ENCODE measurements at places on chromosomes 7 and 10.

DNA sequence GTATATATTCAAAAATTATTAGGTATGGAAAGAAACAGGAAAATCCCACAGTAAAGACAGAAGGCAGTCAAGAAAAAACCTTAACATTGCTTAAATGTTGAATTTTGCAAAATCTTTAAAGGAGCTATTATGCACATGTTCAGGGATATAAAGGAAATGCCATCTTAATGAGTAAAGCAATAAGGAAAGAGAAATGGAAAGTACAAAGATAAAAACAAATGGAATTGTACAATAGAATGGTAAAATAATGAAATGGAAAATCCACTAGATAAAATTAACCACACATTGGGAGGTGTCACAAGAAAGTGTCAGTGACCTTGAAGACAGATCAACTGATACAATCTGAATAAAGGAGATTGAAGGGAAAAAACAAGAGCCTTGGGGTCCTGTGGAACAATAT lies 82.0 kb downstream of the KIF20B start:
- no peak for DNase-seq

- peak; percentile 80 for DNase-seq
These were observed 285.6 kb downstream of the HGF start for GRCh38 chr7:81484261-81484660.

DNA sequence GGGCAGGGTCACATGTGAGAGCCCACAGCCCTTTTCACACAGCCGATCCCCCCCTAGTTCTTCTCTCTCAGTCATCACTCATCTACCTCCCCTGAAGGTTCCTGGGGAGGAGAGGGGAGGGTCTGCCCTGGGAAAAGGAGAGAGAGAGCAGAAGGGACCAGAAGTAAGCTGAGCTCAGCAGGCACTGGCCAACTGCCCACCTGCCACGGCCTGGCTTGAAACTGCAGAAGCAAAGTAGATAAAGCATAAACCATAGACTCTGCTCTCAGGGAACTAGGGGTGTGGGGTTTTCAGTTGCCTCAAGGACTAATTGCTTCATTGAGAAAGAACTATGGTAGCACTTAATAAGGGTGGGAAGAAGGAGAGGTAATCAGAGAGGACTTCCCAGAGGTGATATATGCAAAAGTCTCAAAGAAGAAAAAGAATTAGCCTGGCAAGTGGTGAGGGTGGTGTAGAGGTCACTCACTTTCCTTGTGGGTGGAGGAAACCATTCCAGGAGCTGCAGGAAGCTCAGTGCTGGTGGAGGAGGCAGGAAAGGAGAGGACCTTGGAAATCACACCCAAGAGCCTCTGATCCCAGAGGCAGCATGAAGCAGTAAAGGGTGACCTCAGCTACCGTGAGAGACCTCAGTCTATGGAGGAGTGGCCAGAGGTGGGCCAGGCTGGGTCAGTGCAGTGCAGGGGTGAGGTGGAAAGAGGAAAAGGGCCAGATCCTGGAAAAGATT lies 17.2 kb downstream of the PILRA start:
- DNase-seq, result no peak

DNA sequence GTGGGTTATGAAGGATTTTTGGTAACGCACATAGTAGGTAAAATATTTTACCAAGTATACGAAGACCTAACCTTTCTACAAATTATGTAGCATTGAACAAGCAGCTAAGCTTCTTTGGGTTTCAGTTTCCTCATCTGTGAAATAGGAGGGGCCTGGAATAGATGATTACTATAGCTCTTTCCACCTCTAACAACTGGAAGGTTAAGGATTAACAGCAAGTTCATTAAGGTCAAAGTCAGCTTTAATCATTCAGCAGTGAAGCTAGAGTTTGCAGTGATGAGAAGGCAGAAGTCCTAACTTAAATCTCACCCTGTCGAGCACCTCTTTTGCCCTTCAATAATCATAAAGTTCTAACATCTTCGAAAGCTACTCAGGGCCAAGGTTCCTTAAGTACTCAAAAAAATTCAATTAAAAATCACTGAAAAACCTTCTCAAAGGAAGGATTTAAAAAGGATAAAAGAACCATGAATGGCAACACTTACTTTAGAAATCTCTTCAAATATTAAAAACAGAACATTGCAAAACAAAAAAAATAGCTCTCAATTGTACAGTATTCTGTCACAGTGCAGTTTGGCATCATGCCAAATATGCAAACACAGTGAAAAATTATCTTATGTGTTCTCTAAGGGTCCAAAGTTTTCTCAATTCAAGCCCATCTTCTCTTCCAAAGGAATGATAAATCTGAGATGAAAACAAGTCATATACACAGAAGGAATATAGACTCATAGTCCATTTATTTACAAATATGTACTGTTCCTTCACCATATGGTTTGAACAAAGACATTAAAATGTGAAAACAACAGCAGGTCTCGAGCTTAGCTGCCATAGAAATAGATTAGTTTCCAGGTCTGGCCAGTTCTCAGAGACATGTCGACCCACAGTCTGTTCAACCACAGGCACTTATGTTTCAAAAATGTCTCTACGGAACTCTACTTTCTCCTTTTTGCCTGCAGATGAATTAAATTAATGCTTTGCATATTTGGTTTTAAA lies 152.0 kb upstream of the SLC13A1 start:
- no peak for DNase-seq

DNA sequence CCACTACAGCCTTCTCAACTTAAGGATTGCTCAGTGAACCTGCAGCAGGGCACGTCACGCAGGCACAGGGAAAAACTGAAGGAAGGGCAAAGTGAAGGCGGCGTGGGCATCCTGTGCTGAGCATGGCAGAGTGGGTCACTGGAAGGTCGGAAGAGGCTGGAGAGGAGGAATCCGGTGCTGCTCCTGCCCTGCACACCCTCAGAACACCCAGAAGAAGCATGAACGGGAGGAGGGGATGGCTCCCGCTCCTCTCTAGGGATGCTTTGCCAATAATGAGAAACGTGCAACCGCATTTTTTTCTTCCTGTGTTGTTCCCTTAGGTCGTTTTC lies 175.1 kb downstream of the TNS3 start:
- DNase-seq, result peak; percentile 58

GRCh38 chr7:32175099-32175498 lies 104.9 kb upstream of the PDE1C start:
- DNase-seq, result no peak

- DNase-seq, result no peak
These were observed 74.2 kb downstream of the MALSU1 start for GRCh38 chr7:23373151-23374004.

- no peak for DNase-seq
These were observed 304.6 kb downstream of the PRPF18 start for GRCh38 chr10:13891128-13892000.

GRCh38 chr7:85154282-85154937 lies 32.4 kb downstream of the SEMA3D start:
- DNase-seq, result no peak

DNA sequence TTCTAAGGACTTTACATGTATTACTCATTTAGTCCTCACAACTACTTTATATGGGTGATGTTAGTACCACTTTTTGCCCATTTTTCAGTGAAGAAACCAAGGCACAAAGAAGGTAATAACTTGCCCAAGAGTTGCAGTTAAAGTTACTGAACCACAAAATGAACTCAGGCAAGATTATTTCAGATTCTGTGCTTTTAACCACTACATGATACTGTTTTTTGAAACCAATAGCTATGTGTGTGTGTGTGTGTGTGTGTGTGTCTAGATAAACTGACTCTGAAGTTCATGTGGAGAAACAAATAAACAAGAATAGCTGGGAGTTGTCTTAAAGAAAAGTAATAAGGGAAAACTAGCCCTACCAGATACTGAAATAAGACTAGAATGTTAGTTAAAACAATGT lies 60.8 kb upstream of the OIT3 start:
- no peak for DNase-seq

GRCh38 chr7:39674406-39674805 lies 51.0 kb downstream of the RALA start:
- no peak for DNase-seq

DNA sequence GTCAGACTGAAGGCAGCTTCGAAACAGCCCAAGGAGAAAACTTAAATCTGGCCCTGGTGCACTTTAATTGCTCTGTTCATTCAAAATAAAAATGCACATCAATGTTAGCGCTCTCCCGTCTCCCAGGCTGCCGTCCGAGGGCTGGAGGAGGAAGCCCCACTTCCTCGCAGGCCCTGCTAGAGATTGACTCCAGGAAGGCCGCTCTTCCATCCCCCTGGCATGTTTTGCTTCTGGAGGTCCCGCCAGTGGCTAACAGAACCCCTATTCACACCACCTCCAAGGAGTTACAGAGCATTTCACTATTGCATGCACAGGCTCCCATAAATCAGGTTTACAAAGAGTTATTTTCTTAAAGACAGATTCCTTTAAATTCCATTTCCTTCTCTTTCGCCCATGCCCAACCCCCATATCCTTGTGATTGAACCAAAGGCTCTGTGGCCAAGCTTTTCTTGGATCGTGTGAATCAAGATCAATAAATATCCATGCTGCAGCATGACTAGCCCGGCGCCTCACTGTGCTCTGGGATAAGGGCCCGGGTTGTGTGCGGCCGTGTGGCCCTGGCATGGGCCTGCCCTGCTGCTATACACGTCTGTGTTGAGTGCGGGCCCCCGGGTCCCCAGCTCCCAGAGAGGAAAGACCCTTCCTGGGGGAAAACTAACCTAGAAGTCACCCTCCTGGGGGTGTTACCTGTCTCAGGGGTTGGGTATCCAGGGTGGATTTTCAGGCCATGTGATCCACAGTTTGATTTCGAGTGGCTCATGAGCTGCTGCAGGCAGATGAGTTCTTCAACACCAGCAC lies 118.7 kb upstream of the GDF10 start:
- DNase-seq, result no peak

- no peak for DNase-seq
These were observed 201.4 kb downstream of the ADRA2A start for GRCh38 chr10:111278266-111278665.

DNA sequence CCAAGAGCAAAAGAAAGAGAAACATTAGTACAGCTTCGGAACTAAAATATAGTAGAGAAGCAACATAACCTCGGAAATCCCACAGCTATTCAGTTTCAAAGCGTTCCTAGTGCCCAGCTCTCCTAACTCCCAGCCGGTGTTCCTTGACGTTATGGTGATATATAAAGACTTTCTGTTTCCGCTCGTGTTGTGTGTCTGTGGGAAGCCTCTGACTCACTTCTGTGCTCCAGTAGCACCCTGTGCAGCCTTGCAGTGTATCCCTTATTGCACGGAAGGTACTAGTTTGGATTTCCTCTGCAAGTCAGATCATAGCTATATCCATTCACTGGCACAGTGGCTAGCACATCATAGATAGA lies 535 bp downstream of the ASAH2B start:
- DNase-seq, result no peak

- no peak for DNase-seq
These were observed 86.1 kb upstream of the DNAJB6 start for GRCh38 chr7:157250605-157251228.

DNA sequence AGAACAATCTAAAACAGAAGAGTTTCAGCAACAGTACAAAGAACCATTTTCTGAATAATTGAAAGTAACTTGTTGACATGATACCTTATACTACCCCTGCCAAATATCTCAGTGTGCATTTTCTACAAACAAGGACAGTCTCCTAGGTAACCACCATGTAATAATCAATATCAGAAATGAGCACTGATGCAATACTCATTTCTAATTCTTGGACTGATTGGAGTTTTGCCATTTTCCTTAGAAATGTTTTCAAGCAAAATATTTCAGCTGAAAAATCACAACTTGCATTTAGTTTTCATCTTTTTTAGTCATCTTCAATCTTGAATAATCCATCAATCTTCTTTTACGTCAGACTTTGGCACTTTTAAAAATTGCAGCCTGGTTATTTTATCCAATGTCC lies 420.2 kb downstream of the CDC14C start:
- no peak for DNase-seq

GRCh38 chr10:97277551-97277950 lies 14.9 kb downstream of the ARHGAP19 start:
- DNase-seq, result no peak

- no peak for DNase-seq
These were observed at the start of gene SUN1 for GRCh38 chr7:832167-832967. Gene SUN1, plus strand, starts transcription at chr7:832476. Its CDS starts 49 bp downstream, at chr7:832525.

DNA sequence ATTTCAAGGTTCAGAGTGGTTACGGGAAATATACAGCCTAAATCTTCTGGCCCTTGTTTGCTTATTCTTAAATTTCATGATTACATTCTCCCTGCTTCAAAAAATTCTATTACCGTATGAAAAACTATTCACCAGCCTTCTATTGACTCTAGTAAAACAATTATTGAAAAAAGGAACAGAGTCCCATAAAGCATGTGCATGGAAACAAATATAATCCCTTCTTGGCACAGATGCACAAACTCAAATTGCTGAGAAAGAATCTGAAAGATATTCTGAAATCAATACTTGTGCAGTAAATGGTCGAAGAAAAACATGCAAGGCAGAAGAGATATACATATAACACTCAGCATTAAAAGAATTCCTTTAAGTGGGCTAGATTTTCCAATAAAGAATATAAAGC lies 83.6 kb downstream of the LRRN3 start:
- no peak for DNase-seq

DNA sequence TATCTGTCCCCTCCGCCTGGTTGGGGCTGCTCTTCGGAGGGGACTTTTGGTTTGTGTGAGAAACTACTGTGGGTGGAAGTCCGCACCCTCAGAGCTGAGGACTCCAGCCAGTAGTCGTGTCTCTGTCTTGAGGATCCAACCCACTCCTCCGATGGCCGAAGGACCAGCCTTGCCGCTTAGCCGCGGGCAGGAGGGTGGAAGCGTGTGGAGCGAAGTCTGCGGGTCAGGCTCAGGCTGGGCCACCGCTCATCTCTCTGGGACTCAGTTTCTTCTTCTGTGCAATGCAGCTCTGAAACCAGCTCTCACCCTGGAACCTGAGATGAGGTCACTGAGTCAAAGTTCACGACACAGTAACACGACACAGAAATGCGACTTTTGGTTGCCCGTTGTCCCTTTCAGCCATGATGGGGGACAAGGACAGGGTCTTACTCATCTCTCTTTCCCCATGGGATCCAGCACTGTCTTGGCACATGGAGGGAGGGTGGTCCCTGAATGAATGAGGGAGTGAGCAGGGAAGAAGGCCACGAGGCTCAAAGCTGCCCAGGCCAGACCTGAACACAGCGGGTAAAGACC lies 133.3 kb upstream of the PODXL start:
- no peak for DNase-seq

DNA sequence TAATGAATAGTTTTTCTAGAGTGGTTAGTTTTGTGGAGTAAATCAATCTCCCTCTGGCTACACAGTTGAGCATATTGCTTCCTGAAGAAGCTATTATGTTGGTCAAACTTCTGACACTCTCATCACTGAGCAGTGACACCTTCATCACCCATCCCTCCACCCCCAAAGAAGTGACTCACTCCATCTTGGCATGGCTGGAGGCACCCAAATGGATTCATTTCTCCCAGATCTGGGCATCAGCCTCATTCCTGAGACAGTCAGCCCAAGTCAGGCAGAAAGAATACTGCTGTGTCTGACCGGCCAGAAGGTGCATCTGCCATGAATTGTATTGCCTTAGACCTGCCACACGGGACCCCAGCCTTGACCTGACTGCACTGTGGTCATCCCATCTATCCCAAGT lies 117.0 kb upstream of the HABP2 start:
- DNase-seq, result no peak

DNA sequence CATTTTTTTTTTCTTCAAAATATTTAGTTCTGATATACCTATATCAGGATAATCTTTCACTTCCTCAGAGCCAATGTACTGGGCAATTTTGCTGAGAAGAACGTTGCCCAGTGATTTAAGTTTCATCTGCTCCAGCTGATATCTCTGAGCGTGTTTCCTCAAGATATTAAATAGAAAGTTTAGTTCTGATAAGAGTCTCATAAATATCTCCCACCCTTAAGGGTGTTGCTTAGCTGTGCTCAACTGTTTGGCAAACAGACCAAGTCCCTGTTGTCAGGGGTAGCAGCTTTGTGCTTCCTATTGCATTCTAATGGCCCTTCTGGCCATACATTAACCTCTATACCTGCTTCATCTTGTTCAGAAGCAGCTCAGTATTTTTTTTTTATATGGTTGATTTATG lies 84.7 kb upstream of the GPR141 start:
- DNase-seq, result no peak
